ENCODE measurements at places on chromosomes 16 and 17.

- no peak for DNase-seq
Measured at GRCh38 chr16:1141191-1141590, 11.7 kb upstream of the CACNA1H start.

- DNase-seq = no peak
Measured at GRCh38 chr17:46916211-46916610, 6.7 kb upstream of the GOSR2 start.

DNA sequence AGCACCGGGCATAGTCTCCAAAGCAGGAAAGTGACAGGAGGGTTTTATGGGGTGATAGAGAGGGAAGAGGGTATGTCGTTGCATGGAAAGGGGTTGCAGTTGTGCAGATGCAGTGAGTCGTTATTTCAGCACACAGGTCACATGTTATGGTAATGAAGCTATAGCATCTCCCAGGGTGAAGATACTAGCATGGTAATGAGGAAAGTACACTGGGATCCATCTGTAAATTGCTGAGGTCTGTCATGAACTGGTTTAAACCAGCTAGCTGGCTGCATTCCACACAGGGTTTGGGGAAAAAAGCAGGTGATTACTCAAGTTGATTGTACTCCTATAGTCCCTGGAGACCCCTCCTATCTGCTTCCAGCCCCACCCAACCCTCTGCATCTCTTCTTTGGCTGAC is 11.7 kb downstream of the COX11 start:
- DNase-seq = no peak

GRCh38 chr17:57806167-57806830 is 43.5 kb downstream of the MRPS23 start:
- DNase-seq = no peak

DNA sequence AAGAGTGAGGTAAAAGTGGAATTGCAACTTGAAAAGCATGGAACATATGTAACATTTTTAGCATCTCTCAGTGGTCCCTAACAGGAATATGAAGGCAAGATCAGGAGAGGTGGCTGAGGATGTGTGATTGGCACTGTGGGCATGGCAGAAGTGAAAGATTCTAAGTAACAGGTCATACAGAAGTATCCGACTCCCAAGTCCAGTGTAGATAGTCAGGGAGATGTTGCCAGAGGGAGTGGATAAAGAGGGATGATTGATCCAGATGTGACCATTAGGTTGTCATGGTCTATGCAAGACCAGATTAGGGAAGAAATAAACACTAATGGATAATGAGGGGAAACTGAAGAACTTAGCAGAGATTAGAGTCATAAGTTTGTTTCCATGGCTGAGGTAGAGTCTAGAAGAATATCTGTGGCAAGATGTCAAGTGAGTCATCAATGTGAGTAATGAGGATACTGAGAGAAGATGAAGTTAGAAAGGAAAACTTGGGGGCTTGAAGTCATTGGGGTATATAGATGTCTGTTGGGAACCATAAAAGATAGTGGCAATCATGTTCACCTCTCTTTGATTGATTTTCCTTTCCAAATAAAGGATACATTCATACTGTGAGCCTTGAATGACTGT is 23.9 kb upstream of the CAPNS2 start:
- DNase-seq = no peak

Measured in Right ventricle myocardium inferior (tissue), 1 donor.